A549 (cell line): ENCODE measurements at places on chromosomes 13 and 19.

DNA sequence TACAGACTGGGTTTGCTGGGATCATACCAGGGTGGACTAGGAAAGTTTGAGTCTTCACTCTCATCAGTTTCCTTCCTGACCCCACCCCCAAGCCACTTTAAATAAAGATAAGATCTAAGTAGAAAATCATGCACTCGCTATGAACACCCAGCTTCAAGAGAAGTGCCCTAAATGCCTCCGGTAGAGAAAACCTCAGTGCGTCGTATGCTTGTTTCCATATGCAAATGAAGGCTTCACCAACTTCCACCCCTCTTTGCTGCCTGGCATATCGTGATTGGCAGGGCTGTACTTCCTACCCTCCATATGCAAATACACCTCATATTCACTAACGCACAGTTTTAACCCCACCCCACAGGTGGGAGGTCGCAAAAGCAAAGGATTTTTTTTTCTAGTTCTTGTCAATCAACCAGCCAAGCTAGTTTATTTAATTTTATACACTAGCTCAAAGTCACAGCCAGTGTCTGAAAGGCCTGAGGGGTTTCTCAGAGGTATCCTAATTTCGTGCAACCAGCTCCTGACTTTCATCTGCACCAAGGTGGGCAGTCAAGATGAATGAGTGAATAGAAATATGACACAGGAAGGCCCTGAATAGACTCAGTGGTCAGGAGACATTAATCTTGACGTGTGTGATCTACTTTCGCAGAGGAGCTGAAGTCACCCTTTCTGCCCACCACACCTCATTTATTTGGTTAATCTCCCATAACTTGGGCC is 121.1 kb upstream of the TSHZ3 start:
- DNase-seq: no peak

GRCh38 chr13:23469951-23470421 is 36.5 kb upstream of the SACS start:
- DNase-seq: no peak

DNA sequence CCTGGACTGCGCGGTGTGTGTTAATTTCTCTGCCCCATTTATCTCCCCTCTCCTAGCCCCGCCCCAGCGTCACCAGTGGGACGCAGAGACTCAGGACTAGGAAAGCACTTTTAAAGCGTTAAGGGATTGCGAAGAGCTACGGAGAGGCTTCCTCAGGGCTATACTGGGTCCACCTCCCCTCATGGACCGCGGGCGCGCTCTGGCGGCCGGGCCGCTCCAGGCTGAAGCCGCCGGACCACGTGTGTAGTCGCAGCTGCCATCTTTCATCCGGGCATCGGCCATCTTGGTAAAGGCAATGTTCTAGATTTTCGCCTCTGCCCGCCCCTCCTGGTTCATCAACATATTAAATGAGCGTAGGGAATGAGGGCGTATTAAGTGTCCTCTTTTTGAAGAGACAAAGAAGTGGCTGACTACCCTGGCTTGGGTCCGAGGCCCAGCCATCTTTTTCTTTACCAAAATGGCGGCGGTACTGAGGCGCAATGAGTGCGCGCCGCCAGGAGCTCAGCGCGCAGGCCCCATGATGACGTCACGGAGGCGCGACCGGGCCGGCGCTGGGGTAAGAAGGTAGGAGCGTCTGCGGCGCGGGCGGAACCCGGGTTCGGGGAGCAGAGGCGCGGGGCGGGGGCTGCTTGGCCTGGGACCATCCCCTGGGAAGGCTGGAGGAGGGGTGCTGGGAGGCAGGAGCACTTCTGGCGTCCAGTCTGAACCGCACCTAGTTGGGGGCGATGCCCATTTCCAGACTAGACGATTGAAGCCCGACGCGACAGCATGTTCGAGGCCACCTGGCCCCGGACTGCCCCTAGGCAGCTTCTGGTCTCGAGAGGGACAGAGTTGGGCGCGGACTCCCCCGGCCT is at the start of gene CCDC124:
Gene CCDC124, plus strand, starts transcription at position 531 of the 854 bp plus-strand sequence. CDS start 3,406 bp downstream, outside the sequence.
- peak; percentile 92 for DNase-seq

DNA sequence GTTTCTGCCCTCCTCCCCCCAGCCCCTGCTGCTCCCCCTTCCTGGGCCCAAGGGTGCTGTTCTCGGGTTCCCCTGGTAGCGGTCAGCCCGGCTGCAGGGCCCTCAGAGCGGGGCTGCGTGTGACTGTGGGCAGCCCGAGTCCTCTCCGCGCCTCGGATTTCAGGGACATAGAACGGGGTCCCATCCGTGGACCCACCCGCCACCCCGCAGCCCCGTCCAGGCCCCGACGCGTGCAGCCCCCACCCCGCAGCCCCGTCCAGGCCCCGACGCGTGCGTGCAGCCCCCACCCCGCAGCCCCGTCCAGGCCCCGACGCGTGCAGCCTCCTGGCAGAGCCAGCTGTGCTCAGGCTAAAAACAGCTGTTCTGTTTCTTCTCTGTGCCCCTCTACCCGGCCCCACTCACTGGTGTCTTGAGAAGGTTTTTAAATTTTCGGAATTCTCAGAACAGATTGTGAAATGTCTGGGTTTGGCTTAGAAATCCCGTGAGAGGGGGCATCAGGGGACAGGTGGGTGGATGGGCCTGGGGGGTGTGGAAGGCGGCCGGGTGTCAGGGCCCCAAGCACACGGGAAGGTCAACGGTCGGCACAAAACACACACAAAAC is 5.5 kb upstream of the PRTN3 start:
- DNase-seq: no peak

GRCh38 chr19:48169578-48169938 is 586 bp downstream of the LIG1 start:
- peak; percentile 89 for DNase-seq

- DNase-seq: no peak
Measured at GRCh38 chr19:19334989-19335344, 14.3 kb downstream of the MAU2 start.

GRCh38 chr13:98664047-98664446 is 87.1 kb upstream of the STK24 start:
- DNase-seq: no peak

GRCh38 chr19:41588497-41589209 is 12.7 kb downstream of the CEACAM21 start:
- peak; percentile 44 for DNase-seq

GRCh38 chr13:75398072-75398471 is 83.9 kb downstream of the TBC1D4 start:
- DNase-seq: no peak

- DNase-seq: no peak
Measured at GRCh38 chr13:41085961-41086585, 24.8 kb downstream of the WBP4 start.

GRCh38 chr19:19549804-19550464 is 11.9 kb downstream of the CILP2 start:
- DNase-seq: no peak

- peak; percentile 64 for DNase-seq
Measured at GRCh38 chr19:51020988-51021651, 1.6 kb upstream of the KLK10 start.

GRCh38 chr19:48798937-48799336 is 11.9 kb downstream of the BCAT2 start:
- DNase-seq: no peak

GRCh38 chr19:11496391-11497163 is 9.1 kb downstream of the ZNF653 start:
- DNase-seq: peak; percentile 84

DNA sequence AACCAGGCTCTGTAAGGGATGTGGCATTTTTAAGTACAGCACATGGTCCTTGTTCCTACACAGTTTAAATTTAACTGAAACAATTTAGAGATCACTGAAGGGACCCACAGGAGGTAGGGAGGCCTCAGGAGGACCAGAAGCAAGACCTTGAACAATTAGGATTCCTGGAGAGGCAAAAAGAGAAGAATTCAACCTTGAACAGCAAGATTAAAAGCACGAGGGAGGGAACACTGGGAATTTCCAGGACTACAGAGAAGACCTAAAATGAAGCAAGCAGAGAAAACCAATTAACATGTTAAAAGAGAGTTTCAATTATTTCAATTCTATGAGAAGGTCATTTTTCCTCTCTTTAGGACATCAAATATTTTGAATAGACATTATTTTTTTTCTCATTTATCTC is 160.3 kb downstream of the KCTD12 start:
- no peak for DNase-seq

DNA sequence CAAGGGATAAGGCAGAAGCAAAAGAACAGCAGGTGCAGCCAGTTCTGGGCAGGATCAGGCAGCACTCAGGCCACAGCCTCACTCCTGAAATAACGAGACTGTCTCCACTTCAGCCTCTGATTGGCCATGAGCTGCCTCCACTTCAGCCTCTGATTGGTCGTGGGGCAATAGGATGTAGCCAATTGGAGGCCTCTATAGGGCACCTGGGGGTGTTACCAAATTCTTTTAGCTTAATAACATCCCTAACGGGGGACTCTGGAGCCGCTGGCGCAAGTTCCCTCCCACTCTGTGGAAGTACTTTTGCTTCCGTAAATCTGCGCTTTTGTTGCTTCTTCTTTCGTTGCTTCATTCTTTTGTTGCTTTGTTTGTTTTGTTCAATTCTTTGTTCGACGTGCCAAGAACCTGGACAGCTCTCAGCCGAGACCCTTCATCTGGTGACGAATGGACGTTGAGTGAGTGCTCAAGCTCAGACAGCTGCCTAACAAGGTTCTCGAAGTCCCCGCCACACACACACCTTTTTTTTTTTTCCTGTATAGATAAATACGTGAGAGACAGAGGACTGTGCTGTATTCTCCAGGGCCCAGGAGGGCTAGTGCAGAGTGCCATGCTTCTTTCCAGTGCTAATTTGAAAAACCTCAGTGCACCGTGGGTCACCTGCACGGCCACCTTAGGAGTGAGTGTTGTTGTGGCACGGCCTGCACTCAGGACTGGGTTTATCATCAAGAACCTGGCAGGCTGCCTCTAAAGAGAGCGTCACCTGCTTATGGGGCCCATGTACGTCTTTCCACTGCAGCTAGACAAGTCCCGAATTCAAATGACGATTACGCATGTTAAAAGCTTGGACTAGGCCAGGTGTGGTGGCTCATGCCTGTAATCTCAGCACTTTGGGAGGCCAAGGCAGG is 32.0 kb upstream of the TUBGCP3 start:
- DNase-seq: no peak

- DNase-seq: peak; percentile 17
Measured at GRCh38 chr13:39263033-39263432, 224.8 kb downstream of the NHLRC3 start.

GRCh38 chr19:13718733-13719132 is 45.6 kb upstream of the MRI1 start:
- peak; percentile 21 for DNase-seq

DNA sequence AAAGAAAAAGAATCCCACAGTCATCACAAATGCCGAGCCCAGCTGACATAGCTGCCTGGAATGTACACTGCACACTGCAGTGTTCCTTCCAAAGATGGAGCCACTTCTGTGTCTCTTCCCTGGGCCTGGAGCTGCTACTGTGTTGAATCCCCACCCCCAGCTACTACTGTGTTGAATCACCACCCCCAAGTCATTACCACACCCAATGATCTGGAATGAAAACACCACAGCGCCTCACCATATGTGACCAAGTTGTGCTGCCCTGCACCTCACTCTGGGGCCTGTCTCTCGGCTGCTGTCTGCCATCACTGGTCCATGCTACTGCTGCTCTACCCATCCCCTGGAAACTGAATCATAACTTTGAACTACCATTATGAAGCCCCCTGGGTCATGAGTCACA is 861.2 kb downstream of the UQCRFS1 start:
- DNase-seq: no peak

GRCh38 chr13:106156468-106156867 is 379.0 kb downstream of the EFNB2 start:
- peak; percentile 57 for DNase-seq

- no peak for DNase-seq
Measured at GRCh38 chr19:2306281-2306806, 1.6 kb downstream of the LINGO3 start.

GRCh38 chr13:45781553-45782326 is 69.8 kb downstream of the SIAH3 start:
- DNase-seq: no peak

DNA sequence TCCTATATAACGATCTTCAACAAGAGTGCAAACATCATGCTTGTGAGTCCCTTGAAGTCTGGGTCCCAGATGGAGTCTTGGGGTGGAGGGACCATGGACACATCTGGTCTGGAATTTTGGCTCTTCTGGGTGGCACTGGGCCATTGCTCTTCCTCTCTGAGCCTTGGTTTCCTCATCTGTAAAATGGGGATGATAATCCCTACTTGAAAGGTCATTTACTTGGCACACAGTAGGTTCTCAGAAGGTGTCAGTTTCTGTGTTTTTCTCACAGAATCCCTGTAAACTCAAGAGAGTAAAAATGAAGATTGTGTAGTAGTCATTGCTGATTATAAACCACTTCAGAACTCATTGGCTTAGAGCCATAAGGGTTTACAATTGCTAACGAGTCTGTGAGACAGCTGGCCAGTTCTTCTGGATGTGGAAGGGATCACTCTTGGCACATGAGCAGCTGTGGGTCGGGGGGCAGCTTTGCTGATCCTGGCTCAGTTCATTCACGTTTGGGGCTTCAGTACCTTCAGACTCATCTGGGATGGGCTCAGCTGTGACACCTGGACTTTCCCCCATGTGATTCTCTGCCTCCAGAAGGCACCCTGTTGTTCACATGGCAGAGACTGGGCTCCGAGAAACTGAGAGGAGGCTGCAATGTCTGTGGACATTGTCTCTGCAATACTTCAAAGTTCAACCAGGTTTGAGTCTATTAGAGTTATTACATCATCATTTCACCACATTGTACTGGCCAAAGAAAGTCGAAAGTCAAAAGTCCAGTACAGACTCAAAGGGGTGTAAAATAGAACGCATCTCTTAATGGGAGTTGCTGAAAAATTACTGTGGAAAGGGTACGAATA is 7.8 kb downstream of the CYP4F12 start:
- no peak for DNase-seq

GRCh38 chr19:50449236-50449899 is 16.7 kb downstream of the MYBPC2 start:
- peak; percentile 38 for DNase-seq

DNA sequence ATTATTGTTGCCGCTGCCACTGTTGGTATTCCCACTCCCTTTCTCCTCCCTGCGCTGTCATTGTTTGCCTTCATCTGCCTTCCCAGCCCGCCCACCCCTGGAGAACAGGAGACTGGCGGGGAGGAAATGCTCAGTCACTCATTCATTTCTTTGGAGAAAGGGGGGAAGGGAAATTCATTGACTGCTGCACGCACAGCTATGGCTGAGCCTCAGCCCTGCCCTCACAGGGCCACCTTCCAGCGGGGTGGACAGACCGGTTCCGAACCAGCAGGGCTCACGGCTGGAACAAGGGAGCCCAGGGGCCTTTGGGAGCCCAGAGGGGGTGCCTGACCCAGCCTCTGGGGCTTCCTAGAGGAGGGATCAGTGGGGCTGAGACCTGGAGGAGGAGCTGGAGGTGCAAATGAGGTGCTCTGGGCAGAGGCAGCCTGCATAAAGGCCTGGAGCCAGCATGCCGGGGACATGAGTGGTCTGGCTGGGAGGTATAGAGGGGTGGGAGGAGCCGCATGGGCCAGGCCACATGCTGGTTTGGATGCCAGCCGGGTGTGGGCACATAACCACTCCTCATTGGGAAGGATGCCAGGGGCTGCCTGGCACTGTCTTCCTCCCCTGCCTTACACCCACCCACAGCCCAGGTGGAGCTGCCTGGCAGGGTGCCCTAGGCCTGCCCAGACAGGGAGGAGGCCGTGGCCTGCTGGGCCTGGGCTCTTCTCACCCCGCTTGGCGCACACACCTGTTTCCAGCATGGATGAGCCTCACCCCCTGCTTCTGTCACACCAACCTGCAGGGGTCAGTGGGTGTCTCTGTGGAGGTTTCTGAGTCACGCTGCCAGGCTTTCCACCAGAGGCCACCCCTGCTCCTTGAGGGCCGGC is 26.8 kb downstream of the PPP5C start:
- peak; percentile 88 for DNase-seq

GRCh38 chr19:5358173-5358800 is 17.7 kb upstream of the PTPRS start:
- peak; percentile 36 for DNase-seq
